ENCODE measurements at places on chromosomes 1 and 21.

DNA sequence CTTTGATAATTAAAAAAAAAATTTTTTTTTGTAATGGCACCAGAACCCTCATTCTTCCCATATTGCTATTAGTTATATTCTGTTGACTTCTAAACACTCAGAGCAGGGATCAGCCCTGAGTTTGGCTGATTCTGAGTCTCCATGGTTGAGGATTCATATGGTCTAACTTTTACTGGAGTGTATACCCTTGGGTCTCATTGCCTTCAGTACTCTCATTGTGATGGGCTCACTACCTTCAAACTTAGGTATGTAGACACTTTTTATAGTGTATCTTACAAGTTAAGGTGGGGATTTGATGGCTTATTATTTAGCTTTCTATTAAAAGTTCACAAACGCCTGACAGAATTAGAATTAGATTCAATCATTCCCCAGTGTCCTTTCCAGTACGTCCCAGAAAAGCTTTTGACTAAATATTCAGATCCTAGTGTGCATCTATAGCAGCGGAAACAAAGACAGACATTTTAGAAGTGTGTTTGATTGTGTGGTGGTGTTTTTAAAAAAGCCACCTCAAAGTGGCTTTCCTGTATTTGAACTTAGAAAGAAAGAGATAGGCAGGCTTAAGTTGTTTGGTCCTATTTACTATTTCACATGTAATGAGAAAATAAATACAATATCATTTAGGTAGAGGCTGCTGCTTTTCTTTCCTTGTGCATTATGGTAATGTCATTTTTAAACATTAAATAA, 1.4 kb downstream of the MACF1 start:
- DNase-seq = no peak

GRCh38 chr1:32073299-32074229, 825 bp downstream of the TMEM39B start:
- no peak for DNase-seq

DNA sequence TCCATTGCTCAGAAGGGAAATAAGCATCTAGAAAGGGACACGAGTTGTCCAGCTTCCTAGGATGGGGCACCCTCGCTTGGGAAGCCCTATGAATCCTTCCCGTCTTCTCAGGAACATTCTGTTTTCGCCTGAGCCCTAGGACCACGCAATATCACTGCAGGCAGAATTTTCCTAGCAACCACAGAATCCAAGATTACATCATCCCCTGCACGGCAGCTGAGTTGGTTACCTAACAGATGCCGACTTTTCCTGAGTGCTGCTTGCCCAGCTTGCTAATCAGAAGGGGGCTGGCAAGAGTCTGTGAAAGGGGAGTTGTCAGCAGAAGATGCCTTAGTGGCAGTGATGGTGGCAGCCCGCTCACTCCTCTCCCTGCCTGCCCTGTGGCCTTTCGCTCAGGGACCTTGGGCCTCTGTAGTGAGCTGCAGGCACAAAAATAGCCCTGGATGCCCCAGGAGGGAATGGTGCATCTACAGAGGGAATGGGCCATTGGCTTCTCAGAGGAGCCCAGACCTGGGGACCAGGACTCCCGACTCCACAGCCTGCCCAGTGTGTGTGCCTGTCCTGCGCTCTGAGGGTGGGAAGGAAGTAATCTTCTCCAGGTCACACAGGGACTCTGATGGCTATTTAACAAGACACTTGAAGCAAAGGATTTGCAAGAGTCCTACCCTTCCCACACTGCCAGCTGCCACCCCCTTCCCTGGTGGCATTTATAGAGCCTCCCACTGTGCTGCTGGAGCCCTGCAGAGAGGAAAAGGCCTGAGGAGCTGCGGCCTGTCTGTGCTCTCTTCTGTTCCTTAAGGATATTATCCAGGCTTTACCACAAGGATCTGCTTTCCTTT, 28.9 kb upstream of the CLSTN1 start:
- no peak for DNase-seq

- DNase-seq = no peak
Measured at GRCh38 chr1:11194407-11195176, 5.4 kb downstream of the ANGPTL7 start.

DNA sequence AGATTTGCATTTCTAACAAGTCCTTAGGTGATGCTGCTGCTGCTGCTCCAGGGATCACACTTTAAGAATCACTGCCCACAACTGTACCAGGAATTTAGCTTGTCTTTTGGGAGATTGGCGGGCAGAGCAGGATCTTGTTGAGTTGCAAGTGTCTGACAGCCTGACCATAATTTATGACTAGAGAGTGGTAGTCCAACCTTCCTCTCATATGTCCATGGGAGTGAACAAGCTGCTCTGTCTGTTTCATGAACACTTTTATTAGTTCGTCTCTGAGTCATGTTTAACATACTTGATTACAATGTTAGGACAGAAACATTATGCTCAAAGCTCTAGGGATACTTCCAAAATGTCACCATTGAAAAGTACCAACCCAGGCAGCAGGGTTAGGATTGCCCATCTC, 169.6 kb downstream of the TGFB2 start:
- DNase-seq = no peak

GRCh38 chr1:91569411-91570119, 68.9 kb downstream of the CDC7 start:
- no peak for DNase-seq

DNA sequence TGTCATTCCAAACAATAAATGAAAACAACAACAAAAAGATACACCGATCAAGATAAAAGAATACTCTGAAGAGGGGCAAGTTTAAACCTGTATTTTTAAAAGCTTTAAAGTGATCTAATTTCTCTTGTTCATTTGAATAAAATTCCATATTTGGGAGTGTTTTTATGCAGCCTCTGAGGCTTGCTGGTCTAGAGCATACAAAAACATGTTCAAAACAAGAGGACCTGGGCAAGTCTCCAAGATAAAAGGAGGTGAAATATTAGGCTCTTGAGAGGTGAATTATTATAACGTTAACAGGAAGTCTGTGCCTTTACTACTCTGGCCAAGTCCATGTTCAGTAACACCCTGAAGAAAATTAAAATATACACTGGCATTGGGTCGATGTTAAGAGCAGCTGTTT, 20.1 kb downstream of the URB1 start:
- peak; percentile 70 for DNase-seq

DNA sequence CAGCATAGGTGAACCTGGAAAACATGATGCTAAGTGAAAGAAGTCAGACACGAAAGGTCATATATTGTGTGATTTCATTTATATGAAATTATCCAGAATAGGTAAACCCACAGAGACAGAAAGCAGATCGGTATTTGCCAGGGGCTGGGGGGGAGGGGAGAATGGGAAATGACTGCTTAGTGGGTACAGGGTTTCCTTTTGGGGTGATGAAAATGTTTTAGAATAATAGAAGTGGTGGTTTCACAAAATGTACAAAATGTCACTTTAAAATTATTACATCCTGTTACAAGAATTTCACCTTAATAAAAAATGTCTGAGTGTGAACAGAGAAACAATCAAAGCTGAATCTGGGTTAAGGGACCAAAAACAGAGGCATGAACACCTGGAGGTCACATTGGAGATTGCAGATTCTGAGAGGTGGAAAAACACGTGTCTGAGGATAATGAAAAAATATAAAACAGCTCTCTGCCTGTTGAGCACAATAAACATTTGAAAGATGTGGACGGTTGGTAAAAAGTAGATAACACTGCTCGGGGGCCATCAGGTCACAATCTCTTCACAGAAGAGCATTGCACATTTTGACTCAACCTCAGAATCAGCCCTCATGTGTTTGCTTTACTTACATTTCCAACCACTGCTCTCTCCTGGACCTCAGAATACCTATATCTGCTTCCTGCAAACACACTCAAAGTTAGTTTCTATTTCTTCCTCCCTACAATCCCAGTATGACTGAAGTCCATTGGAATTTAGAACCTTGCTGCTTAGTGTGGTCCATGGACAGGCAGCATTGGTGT, 3.2 kb downstream of the SLAMF6 start:
- DNase-seq = no peak

DNA sequence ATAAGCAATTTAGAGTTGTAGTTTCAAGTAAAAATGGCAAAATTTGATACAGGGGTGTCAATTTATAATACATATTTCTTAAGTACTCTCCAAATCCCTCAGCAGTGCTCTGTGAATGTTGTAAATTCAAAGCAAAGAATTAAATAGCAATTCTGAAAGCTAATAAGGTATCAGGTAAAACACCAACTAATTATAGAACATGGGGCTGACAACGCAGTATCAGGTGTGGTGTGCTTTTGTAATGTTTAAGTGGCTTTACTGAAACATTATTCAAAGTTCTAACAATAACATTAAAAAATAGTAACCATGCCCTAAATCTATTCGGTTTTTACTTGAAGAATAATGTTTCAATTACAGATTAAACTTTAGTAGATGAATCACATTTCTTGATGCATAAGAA, 1271.2 kb upstream of the ADGRL2 start:
- no peak for DNase-seq

GRCh38 chr1:15959827-15960446, 16.0 kb downstream of the ZBTB17 start:
- no peak for DNase-seq

DNA sequence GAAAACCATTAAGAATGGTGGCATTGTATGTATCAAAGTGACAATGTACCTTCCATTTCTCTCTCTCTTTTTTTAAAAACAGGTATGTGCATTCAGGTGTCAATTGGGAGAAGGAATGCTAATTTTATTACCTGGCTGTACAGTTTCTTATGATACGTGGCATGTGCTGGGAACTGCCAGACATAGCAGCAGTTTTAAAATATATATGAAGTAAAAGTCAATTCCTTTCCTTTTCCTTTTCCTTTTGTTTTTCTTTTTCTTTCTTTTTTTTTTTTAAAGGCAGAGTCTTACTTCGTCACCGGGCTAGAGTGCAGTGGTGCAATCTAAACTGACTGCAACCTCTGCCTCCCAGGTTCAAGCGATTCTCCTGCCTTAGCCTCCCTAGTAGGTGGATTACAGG, 37.0 kb downstream of the SPEN start:
- no peak for DNase-seq

GRCh38 chr21:37560385-37560784, 193.8 kb downstream of the DYRK1A start:
- DNase-seq = no peak

DNA sequence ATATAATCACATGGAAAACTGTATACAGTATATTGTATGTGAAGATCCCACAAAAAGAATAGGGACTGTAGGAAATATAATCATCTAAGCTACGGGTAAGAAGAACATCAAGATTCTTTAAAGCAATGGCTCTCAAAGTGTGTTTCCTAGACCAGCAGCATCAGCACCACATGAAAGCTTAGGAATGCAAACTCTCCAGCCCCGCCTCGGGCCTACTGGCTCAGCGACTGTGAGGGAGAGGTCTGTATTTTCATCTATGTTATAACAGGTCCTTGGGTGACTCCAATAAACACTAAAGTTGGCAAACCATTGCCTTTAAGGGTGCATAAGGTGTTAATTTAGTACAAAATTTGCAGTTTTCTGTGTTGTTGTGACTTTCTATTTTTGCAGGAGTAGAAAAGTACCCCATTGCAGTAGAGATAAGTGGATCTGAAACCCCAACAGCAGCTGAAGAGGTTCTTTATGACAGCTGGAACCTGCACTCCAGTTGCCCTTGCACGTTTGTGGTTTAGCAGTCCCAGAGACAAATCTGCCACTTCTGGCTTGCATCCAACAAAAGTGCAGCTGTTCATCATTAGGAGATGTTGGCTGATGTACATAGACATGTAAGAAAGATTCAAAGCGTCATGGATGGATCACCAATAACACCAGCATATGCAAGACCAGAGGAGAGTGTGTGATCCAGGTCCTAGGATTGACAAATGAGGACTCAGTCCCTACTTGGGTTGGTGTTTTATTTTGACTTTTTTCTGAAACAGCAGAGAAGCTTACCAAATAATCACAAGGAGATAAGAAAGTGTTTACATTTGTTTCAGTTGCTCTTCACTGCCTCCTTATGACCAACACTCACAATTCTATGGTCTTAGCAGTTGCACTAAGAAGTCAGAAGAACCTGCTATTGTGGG, 15.9 kb upstream of the IFNAR1 start:
- DNase-seq = peak; percentile 2

GRCh38 chr1:227305894-227306626, 12.2 kb downstream of the CDC42BPA start:
- no peak for DNase-seq

DNA sequence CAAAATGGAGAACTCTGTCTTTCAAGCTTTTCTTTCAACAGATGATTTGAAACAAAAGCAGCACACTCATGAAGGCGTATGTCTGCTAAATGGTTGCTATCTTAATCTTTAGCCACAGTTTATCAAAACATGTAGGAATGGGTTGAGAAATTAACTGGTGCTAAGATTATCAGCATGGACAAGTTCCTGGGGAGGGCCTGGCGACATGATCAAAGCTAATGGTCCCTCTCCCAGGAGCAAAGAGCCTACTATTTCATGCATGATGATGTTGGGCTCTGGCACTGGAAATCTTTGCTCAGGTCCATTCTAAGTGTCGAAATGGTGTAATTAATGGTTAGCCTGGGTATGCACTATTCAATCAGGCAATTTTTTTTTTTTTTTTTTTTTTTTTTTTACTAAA, 91.7 kb downstream of the SLC45A1 start:
- no peak for DNase-seq

GRCh38 chr1:79737193-79737592, 730.7 kb upstream of the ADGRL4 start:
- DNase-seq = no peak

- no peak for DNase-seq
Measured at GRCh38 chr1:116379674-116380498, 6.8 kb downstream of the ATP1A1 start.

GRCh38 chr21:42258885-42259407, 40.0 kb downstream of the ABCG1 start:
- DNase-seq = no peak

- DNase-seq = no peak
Measured at GRCh38 chr1:112312879-112313278, 83.1 kb upstream of the CTTNBP2NL start.

DNA sequence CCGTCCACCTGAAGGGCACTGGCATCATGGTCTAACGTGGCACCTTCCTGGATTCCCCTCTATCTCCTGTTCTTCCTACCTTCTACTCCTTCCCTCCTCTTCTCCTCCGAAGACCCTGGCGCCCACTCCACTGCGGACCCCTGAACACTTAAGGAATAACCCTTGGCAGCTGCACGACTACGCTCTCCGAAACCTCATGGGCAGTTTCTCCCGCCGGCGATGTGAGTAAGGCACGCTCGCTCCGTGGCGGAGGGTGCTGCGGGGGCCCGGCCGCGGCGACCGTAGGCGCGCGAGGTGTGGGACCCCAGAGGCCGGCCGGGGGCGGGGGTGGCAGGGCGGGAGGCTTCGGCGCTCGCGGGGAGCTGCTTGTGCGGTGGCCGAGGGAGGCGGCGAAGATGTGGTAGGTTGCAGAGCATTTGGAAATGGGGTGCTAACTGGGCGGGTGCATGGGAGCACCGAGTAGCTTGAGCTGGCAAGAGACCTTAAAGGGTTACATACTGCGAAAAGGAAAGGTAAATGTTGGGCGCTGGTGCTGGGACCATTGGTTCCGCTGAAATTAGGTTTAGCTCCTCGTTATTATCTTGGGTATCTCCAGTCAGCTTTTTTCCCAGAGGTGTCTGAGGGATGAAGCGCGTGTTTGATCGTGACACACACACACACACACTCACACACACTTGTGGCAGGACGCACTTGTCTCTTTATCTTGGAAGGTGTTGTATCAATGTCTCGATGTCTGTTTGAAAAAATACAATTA, 876 bp downstream of the LRRC7 start:
- DNase-seq = no peak

Data from prostate gland (tissue), 2 donors.